Fibroblast of pulmonary artery (primary cell): ENCODE measurements at places on chromosomes 7 and 10.

DNA sequence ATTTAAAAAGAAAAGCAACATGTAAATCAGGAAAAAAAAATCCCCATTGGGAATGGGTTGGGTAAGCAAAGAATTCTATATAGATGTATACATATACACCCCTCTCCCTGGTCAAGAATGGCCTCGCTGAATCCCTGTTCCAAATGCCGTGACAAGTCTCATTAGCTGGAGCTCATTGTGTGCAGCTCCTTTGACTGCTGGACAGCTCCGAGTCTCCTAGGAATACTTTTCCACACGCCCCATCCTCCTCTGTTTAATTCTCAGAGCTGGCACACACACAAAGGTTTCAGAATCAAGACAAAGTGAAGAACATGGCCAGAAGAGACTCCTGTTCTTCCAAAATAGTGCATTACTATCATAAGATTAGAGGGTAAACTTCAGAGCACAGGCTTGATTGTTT lies 130.9 kb upstream of the MKLN1 start:
- DNase-seq, result peak; percentile 57

GRCh38 chr10:128901236-128901635 lies 565.8 kb upstream of the MGMT start:
- DNase-seq, result no peak

DNA sequence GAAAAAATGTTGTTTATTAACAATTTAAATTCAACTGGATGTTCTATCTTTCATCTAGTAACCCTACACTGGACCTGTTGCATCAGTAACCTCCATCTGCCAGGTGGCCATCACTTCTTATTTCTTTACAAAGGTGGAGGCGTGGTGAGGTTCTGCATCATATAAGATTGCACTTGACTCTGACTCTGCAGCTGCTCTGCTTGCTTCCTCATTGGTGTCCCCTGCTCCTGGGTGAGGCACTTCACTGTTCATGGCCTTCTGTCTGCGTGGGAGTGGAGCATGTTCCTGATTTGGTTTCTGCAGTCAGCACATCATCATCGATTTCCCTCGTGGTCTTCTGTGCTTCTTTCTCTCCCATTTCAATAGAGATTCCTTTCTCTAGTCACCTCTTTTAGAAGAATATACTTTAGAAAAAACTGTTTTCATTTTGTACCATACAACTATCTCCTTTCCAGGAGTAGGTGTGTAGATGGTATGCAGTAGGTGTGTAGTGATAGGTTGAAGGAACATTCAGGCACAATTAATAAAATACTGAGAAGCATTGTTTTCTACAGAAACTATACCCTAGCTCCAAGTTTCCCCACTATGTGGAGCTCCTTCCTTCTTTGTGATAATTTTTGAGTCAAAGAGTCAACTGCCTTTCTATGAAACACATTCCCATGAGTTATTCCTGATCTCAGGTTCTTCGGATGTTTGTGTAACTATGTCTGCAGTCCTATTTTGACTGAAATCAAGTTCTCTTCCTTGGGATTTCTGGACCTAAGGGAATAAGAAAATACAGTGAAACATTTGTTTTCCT lies 231.7 kb upstream of the CNTNAP2 start:
- DNase-seq, result no peak

- DNase-seq, result no peak
These were observed 300.7 kb upstream of the PITRM1 start for GRCh38 chr10:3473271-3473670.

DNA sequence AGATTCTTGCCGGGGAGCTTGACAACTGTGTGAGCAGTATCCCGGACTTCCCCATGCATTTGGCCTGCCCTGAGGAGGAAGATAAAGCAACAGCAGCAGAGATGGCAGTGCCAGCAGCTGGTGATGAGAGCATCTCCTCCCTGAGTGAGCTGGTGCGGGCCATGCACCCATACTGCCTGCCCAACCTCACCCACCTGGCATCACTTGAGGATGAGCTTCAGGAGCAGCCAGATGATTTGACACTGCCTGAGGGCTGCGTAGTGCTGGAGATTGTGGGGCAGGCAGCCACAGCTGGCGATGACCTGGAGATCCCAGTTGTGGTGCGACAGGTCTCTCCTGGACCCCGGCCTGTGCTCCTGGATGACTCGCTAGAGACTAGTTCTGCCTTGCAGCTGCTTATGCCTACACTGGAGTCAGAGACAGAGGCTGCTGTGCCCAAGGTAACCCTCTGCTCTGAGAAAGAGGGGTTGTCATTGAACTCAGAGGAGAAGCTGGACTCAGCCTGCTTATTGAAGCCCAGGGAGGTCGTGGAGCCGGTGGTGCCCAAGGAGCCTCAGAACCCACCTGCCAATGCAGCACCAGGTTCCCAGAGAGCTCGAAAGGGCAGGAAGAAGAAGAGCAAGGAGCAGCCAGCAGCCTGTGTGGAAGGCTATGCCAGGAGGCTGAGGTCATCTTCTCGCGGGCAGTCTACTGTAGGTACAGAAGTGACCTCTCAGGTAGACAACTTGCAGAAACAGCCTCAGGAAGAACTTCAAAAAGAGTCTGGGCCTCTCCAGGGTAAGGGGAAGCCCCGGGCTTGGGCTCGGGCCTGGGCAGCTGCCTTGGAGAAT lies 6.7 kb downstream of the PPRC1 start:
- no peak for DNase-seq

- no peak for DNase-seq
These were observed 1163.2 kb upstream of the SORCS1 start for GRCh38 chr10:108327706-108328105.

- no peak for DNase-seq
These were observed 244.2 kb downstream of the MGMT start for GRCh38 chr10:129711291-129711690.

GRCh38 chr10:2048337-2048973 lies 311.1 kb upstream of the ADARB2 start:
- DNase-seq, result no peak

DNA sequence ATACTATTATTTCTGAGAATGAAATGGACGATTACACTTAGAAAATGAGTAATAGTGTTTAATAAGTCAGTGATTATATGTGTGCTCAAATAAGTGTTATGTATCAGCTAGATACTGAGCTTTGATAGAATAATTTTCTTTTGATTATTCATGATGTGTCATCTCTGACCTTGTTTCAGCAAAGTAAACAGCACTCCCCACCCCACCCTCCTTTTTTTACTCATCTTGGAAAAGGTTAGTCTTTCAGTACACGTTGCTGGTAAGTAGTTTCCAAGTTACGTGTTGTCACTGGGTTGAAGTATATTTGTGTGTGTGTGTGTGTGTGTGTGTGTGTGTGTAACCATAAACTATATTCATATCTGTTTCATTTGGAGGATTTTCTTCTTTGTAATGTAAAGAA lies 84.1 kb downstream of the GNAI1 start:
- peak; percentile 41 for DNase-seq

- DNase-seq, result peak; percentile 77
These were observed 15.1 kb downstream of the LSMEM1 start for GRCh38 chr7:112495810-112496462.

GRCh38 chr7:101728128-101728527 lies 89.3 kb upstream of the CUX1 start:
- DNase-seq, result no peak

GRCh38 chr7:53697913-53698312 lies 662.5 kb downstream of the POM121L12 start:
- DNase-seq, result no peak

DNA sequence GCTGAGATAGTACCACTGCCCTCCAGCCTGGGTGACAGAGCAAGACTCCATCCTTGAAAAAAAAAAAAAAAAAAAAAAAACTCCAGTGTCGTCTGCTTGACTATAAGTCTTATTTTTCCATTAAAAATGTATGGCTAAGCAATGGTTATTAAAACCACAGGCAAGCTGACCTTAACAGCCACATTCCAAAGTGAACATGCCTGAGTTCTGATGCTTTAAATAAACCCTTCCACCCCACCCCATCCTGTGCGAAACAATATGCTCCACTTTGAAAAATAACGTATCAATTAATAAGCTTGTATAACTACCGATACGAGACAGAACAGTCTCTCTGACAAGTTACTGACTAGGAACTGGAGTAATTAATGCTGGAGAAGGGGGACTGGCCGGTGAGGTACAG lies 63.7 kb downstream of the LARP4B start:
- no peak for DNase-seq

- no peak for DNase-seq
These were observed 278.5 kb upstream of the KLF14 start for GRCh38 chr7:131012477-131013031.

DNA sequence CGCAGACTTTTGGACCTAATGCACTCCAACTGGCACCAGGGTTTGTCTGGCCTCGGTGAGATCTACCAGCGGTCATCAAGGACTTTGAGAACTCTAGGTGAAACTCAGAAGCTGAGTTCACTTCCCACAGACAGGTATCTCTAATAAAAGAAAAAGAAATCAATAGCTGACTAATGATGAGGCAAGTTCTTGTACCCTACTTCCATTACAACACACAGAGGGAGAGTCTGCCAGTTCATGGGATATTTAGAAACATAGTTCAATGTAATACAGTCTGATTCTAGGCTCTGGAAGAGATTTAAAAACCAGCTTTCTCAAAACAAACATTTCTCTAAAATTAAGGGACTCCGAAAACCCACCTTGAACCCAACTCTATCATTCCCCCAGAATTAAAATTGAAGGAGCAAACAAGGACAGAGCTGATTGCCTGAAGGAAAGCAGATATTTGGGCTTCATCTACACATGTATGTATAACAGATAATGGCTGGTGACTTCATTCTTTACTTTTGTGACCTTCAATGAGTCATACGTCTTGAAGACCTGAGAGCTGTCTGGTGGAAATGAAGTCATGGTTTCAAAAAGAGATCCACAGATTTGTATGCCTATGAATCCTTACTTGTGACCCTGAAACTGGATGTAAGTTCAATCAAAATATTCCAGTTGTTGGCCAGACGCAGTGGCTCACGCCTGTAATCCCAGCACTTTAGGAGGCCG lies 2.7 kb upstream of the PNLIPRP1 start:
- no peak for DNase-seq

GRCh38 chr7:106045586-106045985 lies 66.5 kb downstream of the SYPL1 start:
- DNase-seq, result peak; percentile 40

DNA sequence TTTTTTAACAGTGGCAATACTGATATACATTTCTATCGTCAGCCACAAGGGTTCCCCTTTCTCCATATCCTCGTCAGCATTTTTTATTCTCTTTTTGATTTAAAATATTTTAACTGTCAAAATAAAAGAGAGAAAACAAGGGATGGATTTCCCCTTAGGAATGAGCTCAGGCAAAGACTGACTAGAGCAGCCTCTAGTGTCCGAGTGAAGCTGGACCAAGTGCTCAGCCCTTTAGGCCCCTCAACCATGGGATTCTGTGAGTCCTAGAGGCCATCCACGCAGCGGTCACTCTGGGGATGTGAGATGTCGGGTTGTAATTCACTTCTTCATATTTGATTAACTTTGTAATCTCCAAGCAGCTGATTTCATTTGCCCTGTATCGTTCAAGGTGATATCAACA lies 137.4 kb upstream of the RNF32 start:
- no peak for DNase-seq

DNA sequence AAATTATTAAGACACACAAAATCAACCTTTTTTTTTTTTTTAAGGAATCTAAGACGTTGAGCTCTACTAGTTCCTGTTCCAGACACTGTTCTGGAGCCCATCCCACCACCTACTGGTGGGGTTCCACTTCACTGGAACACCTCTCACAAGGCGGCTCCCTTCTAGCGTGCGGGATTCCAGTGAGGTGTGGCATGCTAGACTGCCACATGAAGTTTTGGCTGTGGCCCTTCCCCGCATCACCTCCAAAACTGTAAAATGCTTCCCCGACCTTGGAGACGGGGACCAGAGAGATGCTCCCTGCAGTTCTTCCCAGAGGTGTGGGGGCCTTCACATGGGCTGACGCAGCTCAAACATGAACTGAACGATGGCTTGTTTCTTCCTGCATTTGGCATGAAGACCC lies 12.6 kb downstream of the FAM53B start:
- no peak for DNase-seq

DNA sequence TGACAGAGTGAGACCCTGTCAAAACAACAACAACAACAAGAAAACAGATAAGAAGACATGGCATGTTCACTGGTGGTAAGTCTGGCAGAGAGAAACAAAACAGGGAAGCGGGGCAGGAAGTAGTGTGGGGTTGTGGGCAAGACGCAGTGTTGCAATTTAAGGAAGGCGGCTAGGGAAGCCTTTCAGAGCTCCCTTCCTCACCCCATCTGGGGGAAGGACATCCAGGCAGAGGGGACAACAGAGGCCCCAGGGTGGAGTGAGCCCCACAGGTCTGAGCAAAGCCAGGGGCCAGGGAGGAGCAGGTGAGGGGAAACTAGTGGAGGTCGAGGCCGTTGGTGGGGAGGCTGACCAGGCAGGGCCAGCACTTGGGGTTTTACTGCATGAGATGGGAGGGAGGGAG lies 16.8 kb downstream of the LAT2 start:
- DNase-seq, result no peak

DNA sequence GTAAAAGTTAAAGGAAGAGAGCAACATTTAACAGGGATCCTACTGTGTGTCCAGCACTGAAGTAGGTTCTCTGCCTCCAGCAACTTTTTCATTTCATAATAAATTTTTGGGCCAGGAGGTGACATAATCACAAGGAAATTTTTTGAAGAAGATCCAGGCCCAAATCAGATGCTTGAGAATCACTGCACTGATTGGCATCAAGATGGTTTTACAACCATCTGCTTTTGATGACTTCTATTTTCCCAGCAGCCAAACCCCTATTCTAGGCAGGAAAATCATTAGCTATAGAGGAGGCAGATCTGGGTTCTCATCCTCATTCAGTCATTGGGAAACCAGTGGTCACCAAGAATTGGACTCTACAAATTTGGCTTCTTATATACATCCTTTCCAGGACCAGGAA lies 79.0 kb downstream of the ARL4A start:
- DNase-seq, result no peak

DNA sequence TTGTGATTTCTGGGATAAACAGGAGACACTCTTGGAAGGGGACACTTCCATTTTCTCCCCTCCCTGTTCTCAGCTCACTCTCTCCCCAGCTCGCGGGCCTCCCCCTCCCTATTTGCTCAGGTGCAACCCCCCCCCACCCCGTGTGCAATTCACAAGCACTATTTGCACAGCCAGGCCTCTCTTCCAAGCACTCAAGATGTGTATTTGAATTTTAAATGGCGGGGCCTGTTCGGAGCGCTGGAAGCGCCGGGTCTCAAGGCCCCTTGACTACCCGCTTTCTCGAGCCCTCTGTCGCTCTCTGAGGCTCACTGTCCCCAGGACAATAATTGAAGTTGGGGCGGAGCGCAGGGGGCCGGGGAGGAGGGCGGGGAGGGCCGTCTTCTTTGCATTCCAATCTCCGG lies 7.8 kb downstream of the SHH start:
- no peak for DNase-seq

DNA sequence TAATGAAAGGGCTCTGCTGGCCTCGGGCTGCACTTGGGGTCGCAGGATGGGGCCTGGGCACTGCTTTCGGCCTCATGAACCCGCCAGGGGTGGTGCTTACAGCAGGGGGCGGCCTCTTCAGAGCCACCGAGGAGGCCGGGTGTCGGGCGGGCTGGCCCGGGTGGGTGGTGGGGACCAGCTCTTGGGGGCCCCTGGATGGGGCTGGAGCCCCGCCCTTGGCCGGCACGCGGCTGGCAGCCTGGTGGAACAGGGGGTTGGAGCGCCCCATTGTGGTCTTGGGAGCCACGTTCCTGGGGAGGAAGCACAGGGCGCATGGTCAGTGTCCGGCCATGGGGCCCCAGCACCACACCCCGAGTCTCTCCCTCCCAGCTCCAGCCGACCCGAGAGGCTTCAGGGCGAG lies 8.8 kb downstream of the ADAM8 start:
- no peak for DNase-seq
